Activated T-helper 2 cell treated with anti-CD3 and anti-CD28 coated beads, Interferon-gamma antibody, Interleukin-2, Interleukin-4, amounts not matched to agents 10 μg/mL and 5 μg/mL and 100 μg/mL, durations not matched to agents 14 hours and 24 hours and 36 hours (primary cell): ENCODE measurements at places on chromosomes 16 and 17. TPM values are rescaled to one million over a fixed set of nuclear protein-coding genes. Genes with fewer than 3 reads are reported as not detected.

DNA sequence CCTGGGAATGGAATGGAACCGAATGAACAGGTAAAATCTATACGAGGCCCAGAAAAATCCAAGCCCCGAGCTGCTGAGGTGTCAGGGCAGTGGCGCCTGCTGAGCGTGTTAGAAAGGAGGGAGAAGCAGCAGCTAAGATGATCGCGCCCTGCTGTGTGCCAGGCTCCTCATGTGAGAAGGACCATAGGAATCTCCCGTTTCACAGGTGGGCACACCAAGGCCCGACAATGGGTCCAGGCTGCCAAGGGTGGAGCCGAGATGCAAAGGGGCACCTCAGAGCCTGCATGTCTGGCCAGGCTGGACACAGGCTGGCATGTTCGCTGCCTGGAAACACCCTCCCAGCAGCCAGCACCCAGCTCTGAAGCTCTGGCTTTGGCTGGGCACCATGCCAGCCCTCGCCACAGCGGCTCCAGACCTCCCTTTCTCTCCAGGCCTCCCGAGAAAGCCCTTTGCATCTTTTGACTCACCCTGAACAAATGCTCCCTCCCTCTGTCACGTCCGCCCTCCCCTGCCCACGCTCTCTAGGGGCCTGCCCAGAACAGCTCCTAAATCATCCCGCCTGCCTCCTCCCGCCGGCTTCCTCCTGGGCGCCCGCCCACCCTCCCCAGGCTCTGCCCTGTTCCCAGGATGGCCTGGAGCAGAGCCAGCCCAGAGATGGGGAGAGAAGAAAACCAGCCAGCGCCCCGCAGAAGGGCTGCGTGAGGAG, 217.8 kb upstream of the GSE1 start:
- no peak overlapping the region for H3K4me3 ChIP-seq
- no peak for DNase-seq
- H3K27me3 ChIP-seq: no peaks in the 10 kb centered on the region

GRCh38 chr16:22117609-22118008, 25.3 kb downstream of the VWA3A start:
- H3K27ac ChIP-seq: no peak overlapping the region
- peaks cover 5% of the 10 kb centered on the region for H3K27me3 ChIP-seq
- no peak for DNase-seq
- no peak overlapping the region for H3K4me3 ChIP-seq
- no peaks in the 10 kb centered on the region for H3K4me1 ChIP-seq

GRCh38 chr17:9217151-9218056, 196.1 kb downstream of the NTN1 start:
- no peak overlapping the region for H3K4me3 ChIP-seq
- H3K36me3 ChIP-seq: no peaks in the 10 kb centered on the region
- no peak for DNase-seq
- no peaks in the 10 kb centered on the region for H3K27me3 ChIP-seq
- H3K27ac ChIP-seq: no peak overlapping the region

DNA sequence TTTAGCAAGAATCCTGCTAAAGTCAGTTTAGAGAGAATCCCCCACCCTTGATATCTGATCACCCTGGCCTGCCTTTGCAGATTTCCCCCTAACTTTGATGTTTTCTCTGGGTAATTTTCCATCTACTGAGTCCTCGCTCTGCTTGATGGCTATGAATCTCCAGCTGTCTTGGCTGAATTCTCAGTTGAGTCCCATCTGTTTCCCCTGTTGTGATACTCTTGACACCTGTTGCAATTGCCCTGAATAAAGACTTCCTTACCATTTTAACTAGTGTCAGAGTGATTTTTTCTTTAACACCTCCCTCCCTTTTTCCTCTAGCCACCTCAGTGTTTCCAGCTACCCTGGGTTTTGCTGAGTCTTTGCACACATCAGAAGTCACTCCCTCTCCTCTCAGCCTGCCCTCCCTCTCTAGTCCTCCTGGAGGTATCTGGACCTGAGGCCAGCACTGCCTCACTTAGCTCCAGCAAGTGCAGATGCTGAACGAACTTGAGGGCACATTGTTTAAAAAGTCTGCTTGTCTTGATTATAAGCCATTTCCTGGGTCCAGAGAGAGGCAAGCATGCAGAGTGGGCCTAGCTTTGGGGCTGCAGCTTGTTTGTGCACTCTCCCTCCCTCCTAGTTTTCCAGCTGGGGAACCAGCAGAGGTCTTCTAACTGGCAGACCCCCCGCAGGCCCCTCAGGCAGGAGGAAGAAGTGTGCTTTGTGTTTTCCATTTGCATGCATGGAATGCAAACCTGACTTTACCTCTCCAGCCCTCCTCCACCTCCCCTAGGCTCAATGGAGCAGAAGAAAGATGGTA, 33.2 kb downstream of the SPACA3 start:
- no peaks in the 10 kb centered on the region for H3K4me1 ChIP-seq
- no peaks in the 10 kb centered on the region for H3K36me3 ChIP-seq
- H3K27me3 ChIP-seq: peaks cover 8% of the 10 kb centered on the region
- no peak overlapping the region for H3K4me3 ChIP-seq
- DNase-seq: no peak
- no peak overlapping the region for H3K27ac ChIP-seq

DNA sequence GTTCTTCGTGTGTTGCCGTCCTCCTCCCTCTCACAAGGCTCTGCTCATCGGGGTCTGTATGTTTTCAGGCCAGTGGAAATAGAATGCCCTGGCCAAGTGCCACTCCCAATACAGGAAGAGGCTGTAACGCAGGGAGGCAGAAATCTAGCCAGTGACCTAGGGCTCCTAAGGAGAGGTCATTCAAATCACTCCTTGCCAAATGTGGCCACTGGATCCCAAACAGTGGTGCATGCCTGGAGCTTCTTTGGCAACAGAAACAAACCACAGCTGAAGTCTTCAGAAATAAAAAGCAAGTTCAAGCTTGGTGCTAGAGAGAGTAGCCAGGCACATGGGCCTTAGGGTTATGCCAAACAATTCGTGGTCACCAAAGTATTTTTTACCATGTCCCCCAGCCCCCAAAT, 66.1 kb downstream of the SMG6 start:
- no peaks in the 10 kb centered on the region for H3K27me3 ChIP-seq
- H3K4me1 ChIP-seq: peaks cover 56% of the 10 kb centered on the region
- H3K4me3 ChIP-seq: no peak overlapping the region
- H3K27ac ChIP-seq: no peak overlapping the region

DNA sequence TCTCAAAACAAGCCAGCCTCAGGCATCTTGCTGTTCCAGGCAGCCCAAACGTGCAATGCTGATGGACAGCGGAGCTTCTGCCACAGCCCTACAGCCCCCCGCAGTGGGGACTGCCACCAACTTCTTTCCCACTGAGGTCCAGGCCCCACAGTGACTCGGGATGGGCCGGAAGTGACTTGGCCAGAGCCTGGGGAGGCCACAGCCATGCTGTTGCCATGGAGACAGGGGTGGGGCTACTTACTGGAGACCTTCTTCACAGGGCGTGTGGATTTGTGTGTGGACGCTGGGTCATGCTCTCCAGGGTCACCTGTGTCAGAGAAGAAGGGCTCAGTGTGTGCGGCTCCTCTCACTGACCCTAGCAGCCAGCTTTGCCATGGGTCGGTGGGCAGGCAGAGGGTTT, 15.0 kb downstream of the TRIM25 start:
- H3K4me3 ChIP-seq: no peak overlapping the region
- no peak for DNase-seq
- no peak overlapping the region for H3K27ac ChIP-seq
- no peaks in the 10 kb centered on the region for H3K27me3 ChIP-seq
- H3K4me1 ChIP-seq: peaks cover 1% of the 10 kb centered on the region

DNA sequence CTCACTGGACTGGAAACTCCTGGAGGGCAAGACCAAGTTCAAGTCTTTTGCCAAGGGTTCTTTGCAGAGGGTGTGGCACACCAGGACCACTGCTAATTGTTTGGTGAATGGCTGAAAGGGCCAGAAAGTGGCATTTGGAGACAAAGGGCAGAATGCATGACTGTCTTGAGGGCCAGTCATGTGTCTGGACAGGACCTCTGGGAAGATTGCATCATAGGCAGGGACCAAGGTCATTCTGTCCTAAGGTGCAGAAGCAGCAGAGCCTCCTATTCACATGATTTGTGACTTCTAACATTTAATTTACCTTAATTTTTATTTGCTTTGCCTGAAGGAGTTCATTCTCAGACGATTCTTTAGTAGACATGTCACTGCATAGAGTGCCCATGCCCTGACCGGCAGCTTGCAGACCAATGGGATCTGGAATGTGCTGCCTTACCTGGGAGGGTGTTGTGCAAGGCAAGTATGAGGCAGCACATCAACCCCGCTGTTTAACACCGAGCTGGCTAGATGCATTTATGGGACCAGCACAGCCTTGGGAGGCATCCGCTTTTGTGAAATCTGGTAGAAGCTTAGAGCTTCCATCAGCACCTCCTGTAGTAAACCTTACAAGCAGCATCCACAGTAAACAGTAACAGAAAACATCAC, 62.3 kb upstream of the MAF start:
- peaks cover 13% of the 10 kb centered on the region for H3K27me3 ChIP-seq
- DNase-seq: no peak
- H3K4me3 ChIP-seq: no peak overlapping the region
- H3K4me1 ChIP-seq: no peaks in the 10 kb centered on the region
- no peak overlapping the region for H3K27ac ChIP-seq

DNA sequence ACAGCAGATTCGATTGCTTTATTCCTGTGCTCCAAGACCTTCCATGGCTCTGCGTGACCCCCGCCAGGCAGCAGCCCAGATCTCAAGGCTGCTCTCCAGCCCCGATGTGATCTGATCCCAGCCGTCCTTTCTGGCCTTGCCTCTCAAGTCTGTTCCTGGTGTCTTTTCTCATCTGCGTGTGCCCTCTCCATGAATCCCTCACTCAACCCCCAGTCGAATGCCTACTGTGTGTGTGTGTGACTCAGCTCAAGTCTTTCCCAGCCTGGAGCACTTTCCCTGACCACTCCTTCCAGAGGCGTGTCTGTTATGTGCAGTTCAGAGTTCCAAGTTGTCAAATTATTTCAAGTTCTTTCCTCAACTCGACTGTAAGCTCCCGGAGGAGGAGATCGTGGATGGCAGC, 64.0 kb downstream of the MRM1 start:
- H3K36me3 ChIP-seq: no peaks in the 10 kb centered on the region
- peaks cover 6% of the 10 kb centered on the region for H3K27me3 ChIP-seq
- peaks cover 3% of the 10 kb centered on the region for H3K4me1 ChIP-seq
- DNase-seq: no peak

DNA sequence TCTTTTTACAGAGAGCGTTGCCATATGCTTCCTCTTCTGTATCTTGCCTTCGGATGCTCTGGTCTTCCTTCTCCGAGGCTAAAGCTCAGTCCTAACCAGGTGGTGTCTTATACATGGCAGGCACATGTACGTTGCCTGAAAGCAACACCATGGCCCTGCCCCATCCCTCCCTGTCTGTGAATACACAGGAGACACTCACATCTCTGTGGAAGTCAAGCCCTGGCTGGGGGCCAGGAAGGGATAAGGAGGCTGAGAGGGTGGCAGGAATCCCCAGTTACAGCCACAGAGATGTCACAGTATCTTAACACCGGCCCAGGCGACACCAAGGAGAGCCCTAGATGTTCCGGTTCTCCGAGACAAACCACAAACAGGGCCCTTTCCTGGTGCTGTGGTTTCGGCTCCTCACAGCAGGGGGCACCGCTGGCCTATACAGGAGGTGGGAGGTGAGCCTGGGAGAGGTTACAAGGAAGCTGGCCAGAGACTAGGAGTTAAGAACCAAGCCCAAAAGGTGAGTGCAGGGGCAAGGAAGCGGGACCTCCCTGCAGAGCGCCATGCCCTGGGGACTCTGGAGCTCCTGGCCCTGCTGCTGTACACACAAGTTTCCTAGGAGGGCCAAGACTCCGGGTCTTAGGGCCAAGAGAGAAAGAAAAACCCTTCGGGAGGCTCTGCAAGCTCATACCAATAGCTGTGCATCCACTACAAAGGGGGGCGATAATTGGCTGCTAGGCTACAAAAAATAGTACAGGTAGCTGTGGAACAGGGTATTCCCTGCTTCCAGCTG, 41.7 kb downstream of the SRL start:
- DNase-seq: no peak
- H3K27ac ChIP-seq: no peak overlapping the region
- H3K4me1 ChIP-seq: peaks cover 2% of the 10 kb centered on the region
- peaks cover 6% of the 10 kb centered on the region for H3K27me3 ChIP-seq
- no peaks in the 10 kb centered on the region for H3K36me3 ChIP-seq

DNA sequence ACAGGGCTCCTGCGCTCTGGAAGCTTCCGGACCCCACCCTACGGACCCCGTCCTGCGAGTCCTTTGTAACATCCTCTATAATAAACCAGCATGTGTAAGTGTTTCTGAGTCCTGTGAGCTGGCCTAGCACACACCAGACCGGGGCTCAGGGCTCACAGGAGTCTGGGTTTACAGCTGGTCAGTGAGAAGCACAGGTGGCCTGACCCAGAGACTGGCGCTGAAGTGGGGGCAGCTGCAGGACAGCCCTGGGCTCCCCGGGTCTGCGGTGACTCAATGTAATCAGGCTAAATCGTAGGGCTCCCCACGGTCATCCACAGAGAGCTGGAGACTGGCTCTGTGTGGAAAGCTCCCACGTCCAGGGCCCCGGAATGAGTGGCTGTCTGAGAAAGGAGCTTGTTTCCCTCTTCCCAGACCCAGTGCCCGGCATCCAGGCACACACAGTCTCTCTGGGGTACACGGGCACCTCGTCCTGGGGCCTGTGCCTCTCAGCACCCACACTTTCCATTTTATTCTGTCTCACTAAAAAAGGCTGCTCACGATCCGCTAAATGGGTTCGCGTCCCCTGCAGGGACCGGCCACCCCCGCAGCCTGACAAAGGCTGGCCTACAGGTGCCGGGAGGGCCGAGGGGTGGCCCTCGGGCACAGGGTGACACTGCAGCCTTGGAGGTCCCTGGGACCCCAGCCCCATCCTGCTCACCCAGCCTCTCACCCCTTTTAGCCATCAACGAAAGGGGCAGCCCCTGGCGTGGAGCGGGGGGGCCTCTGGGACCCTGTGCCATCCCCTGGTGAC, 18.9 kb upstream of the CBFA2T3 start:
- DNase-seq: no peak
- H3K27ac ChIP-seq: no peak overlapping the region
- no peaks in the 10 kb centered on the region for H3K27me3 ChIP-seq
- H3K4me1 ChIP-seq: peaks cover 8% of the 10 kb centered on the region
- H3K36me3 ChIP-seq: peaks cover 5% of the 10 kb centered on the region
- H3K4me3 ChIP-seq: no peak overlapping the region

The FBXO31 gene
- total RNA-seq: 33.6 and 40.1 TPM in 2 replicates

The SMIM36 gene
- total RNA-seq: not detected in 2 replicates

The OR4D2 gene
- total RNA-seq: not detected in 2 replicates

The PRDM7 gene
- total RNA-seq: not detected in 2 replicates

The CORO6 gene
- 3.1 and 3.8 TPM in 2 replicates for total RNA-seq
